Endothelial cell of umbilical vein (primary cell): ENCODE measurements at places on chromosomes 1 and 21. TPM values are rescaled to one million over a fixed set of nuclear protein-coding genes. Genes with fewer than 3 reads are reported as not detected.

Gene PDC
- total RNA-seq = not detected in 2 replicates

Gene SLC6A17
- total RNA-seq = 0.05 TPM in 1 of 2 replicates, not detected in the other

Gene SERINC2
- 19.4 and 21.4 TPM in 2 replicates for total RNA-seq

Gene PTGFR
- 0.14 and 0.24 TPM in 2 replicates for total RNA-seq

Gene TDRKH
- 9.3 and 9.6 TPM in 2 replicates for total RNA-seq

Gene ERRFI1
- 28.1 and 31.2 TPM in 2 replicates for total RNA-seq

Gene TNFSF4
- 59.6 and 88.1 TPM in 2 replicates for total RNA-seq

Gene FCGR2B
- total RNA-seq = not detected in 2 replicates
